ENCODE measurements at places on chromosomes 13 and 19.

- DNase-seq, result no peak
These were observed 130.1 kb downstream of the RGCC start for GRCh38 chr13:41587490-41587889.

GRCh38 chr19:48568345-48568886 is 16.4 kb downstream of the SULT2B1 start:
- no peak for DNase-seq

GRCh38 chr19:41435936-41436673 is 3.6 kb downstream of the DMAC2 start:
- DNase-seq, result no peak

DNA sequence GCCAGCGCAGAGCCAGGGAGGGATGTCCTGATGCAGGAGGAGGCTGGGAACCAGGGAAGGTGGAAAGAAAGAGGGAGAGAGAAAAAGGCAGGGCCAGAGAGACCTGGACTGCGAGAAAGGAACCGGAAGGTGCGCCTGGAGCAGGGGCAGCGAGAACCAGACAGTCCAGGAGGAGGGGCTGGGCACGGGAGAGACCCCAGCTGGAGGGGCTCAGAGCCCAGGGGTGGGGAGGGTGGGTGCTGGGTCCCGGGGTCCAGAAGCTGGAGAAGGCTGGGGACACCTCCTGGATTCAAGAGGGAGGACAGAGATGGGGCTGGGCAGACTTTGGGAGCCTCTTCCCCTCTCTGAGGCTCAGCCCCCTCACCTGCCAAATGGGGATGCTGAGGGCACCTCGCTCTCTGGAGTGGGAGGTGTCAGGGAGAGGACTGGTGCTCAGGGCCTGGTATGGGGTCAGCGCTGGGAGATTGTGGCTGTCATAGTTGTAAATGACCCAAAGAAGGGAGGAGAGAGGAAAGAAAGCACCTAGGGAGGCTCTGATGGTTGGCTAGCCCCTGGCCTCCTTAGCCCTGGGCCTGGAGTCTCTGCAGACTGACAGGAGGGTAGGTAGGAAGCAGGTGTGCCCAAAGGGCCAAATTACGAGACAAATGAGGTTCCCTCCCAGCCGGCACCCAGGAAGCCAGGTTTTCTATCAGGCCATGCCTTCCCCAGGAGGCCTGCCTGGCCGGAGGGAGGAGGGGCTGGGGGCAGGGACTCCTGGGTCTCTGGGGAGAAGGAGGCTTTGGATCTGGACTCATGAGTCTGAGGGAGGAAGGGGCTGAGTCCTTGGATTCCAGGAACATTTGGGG is 1.3 kb upstream of the SPACA6 start:
- no peak for DNase-seq

- no peak for DNase-seq
These were observed 103.3 kb upstream of the ZNF507 start for GRCh38 chr19:32241932-32242710.

- DNase-seq, result no peak
These were observed 25.5 kb downstream of the IZUMO4 start for GRCh38 chr19:2122251-2122650.

DNA sequence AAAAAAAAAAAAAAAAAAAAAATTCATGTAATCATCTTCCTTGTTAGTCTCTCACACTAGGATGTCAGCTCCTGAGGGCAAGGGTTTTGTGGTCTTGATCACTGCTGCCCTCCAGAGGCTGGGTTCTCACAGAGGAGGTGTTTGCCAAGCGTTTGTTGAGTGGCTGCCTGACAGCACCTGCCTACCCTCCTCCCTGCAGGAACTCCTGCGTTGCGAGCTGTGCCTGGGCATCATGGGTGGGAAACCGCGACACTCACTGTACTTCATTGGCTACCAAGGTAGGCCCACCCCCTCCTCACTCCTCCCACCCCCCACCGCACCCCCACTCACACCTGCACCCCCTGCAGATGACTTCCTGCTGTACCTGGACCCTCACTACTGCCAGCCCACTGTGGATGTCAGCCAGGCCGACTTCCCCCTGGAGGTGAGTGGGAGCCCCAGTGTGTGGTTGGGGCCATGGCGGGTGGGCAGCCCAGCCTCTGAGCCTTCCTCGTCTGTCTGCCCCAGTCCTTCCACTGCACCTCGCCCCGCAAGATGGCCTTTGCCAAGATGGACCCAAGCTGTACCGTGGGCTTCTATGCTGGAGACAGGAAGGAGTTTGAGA is 8.1 kb downstream of the ATG4D start:
- no peak for DNase-seq
